OCI-M1 (cell line): ENCODE measurements at places on chromosomes 3 and 15.

DNA sequence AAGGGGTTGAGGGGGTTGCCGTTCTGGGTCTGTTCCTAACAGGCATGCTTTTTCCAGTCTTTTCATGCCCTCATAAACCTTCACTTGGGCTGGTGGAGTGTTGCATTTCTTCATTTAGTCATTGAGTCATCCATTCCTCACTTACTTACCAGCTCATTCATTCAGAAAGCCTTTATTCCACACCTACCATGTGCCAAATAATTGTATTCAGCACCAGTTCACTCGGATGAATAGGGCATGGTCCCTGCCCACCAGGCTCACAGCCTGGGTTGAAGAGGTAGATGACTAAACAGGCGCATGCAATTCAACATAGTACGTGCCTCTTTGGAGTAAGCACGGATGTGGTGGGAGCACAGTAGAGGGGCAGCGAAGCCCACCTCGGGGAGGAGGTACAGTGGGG lies 35.1 kb upstream of the THSD4 start:
- no peak for DNase-seq

- no peak for DNase-seq
Measured at GRCh38 chr3:187994221-187995042, 159.5 kb upstream of the LPP start.

DNA sequence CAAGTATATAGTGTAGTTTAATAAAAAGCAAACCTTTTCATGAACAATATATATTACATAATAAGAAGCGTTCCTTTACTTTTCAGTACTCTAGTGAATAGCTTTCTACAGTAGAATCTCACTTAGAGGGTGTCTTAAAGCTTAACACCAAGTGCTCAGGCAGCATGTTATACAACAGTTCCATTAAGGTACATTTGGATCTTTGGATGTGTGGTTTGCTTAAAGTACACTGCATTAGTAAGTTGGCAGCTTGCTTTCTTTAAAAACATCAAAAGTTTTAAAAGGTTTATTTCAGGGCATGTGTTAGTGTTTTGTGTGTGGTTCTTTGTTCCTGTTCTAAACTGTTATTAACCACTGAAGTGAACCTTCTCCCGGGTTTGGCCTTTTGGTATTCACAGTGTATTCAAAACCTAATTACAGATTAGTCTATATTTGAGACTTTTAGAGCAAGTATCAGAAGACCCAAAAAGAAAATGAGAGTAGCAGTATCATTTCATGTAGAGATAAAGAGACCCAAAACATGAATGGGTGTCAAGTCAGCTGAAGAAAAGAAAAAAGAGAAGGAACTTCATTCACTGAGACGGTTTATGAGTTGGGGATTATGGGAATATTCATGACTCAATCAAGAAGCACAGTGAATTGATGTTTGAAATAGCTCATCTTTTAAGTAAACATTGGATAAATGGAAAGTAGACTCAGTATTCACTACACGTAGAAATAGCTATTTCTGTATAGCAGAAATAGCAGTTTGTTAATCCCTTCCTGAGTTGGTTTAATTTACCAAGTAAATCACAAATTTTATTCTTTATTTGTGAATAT lies 93.9 kb downstream of the OPA1 start:
- DNase-seq = peak; percentile 50

- peak; percentile 42 for DNase-seq
Measured at GRCh38 chr3:72576563-72576962, 271.7 kb downstream of the SHQ1 start.

GRCh38 chr15:24067733-24068501 lies 380.8 kb upstream of the NDN start:
- DNase-seq = no peak

GRCh38 chr3:59481776-59482400 lies 432.1 kb upstream of the CFAP20DC start:
- no peak for DNase-seq
